Stimulated activated CD4-positive, alpha-beta T cell treated with anti-CD3 and anti-CD28 coated beads, Interleukin-2, amount 100 ng/mL, for 24 hours (primary cell): ENCODE measurements at places on chromosomes 5 and 9.
A peak's percentile ranks its signal among the peaks of the same experiment; 100 is the strongest.

DNA sequence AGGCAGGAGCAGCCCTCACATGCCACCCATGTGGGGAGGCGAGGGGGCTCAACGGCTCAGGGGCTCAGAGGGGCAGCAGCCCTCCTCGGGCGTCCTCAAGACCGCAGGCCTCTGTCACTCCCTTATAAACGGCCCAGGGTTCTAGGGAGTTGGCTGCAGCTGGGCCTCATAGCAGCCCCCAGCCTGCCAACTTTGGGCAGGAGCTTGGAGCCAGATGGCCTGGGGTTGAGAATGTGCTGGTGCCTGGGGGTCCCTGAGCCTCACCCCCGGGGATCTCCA, 51.0 kb upstream of the RNU6ATAC start:
- DNase-seq: no peak

- no peak for DNase-seq
Measured at GRCh38 chr9:131640438-131641137, 95.3 kb downstream of the PRRT1B start.

GRCh38 chr5:89128906-89129625, 246.1 kb upstream of the MEF2C start:
- DNase-seq: no peak

DNA sequence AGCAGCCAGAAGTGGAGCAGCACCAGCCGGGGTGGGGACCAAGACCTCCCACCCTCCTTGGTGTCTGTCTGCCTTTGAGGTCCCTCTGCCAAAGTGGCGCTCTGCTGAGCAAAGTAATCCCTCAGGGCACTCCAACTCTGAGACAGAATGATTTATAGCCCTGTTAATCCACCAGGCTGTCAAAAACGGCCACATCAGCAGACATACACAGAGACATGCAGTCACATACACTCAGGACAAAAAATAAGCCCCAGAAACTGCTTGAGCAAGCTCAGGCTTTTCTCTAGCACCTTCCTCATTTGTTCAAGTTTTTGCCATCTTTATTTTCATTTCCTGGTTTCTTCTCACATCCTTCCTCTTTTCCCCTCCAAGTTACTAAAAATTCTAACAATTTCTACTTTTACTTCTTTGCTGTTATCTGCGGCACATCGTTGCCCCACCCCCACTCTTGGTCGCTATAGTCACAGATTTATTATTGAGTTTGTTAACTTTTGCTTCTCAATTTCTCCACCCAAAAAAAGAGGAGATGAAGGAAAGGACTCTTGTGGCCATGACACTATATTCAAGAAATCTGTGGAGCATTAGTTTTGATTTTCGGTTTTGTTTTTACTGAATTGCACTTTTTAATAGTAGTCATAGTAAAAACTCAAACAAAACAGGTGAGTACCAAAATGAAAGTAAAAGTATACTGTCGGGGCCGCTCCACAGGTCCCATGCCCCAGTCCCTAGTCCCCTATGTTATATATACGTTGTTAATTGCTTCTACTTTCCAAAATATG, 17.4 kb upstream of the ADRB2 start:
- peak; percentile 51 for DNase-seq

- no peak for DNase-seq
Measured at GRCh38 chr5:180109920-180110319, 38.4 kb upstream of the RNF130 start.

- DNase-seq: no peak
Measured at GRCh38 chr5:112534611-112535255, 115.7 kb upstream of the EPB41L4A start.

DNA sequence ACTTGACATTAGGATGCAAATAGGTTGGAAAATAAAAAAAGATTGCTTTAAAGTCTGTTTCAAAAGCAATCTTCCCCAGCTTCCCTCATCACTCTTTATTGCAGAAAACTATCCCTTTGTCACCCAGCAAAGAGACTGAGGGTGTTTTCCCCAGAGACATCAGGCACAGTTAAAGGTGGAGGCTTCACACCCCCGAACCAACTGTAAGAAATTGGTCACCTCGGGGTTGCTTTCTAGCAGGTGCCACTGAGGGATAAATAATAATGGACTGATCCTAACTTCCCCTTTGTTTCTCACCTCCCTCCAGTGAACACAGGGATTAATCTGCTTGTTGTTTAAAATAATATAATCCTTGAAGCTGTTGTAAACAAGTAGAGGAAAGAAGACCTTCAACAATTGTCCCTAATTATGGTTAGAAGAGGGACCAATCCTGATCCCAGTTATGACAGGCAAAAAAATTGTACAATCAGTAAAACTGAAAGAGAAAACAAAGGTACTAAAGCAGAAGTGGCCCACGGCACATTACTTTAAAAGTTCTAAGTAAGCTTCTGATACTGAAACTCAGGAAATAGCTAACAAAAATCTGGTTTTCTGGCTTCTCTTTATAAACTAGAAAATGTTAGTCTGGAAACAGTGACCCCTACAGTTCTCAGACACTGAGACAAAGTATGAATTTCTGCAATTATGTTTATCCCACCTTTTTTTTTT, 6.6 kb upstream of the PCSK1 start:
- DNase-seq: no peak

DNA sequence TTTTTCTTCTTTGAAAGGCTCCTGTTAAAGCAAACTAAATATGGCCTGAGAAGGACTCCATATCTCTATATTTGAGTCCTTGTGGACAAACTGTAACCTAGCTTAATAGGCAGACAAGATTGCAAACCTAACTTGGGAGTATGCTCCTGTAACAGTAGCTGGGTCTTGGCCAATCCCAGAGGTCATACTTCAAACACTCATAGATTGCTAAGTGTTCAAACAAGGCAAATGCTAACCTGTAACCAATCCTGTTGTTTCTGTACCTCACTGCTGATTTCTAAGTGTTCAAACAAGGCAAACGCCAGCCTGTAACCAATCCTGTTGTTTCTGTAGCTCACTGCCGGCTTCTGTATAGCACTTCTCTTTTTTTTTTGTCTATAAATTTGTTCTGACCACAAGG, 50.6 kb upstream of the CLK4 start:
- no peak for DNase-seq
